Inflammatory macrophage treated with lipopolysaccharide for 4 hours (primary cell): ENCODE measurements at places on chromosomes 5 and 9.

GRCh38 chr5:60350794-60351193 lies 349.2 kb downstream of the DEPDC1B start:
- DNase-seq = no peak

DNA sequence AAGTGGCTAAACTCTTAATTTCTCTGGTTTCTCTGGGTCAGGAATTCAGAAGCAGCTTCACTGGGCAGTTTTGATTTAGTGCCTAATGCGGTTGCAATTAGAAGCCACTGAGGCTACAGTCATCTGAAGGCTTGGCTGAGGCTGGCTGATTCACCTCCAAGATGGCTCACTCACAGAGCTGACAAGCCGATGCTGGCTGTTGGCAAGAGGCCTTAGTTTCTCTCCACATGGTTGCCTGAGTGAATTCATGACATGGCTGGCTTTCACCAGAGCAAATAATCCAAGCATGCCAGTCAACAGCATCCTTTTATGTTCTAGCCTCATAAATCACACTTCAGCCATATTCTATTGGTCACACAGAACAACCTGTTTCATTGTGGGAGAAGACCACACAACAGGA lies 2.8 kb upstream of the CDK7 start:
- DNase-seq = no peak

GRCh38 chr9:107760469-107761242 lies 271.1 kb upstream of the KLF4 start:
- DNase-seq = peak; percentile 95

DNA sequence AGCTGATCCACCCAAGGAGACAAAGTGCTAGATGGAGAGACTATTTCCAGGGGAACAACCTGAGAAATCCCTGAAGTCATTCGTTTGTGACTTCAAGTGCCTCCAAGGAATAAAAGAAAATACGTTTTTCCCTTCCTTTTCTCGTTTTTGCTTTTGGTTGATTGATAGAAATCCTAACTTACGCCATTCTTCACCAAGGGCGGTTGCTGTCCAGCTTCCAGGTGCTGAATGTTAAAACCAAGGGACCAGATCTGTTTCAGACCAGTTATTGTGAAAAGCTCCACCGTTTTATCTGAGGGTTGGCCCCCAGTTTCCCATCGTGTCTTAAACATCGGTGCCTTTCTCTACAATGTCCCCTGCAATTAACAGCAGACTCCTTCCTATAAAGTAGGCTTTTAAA lies 600.7 kb upstream of the SGCD start:
- DNase-seq = no peak

GRCh38 chr9:127980060-127980705 lies 606 bp downstream of the EEIG1 start:
- DNase-seq = no peak

DNA sequence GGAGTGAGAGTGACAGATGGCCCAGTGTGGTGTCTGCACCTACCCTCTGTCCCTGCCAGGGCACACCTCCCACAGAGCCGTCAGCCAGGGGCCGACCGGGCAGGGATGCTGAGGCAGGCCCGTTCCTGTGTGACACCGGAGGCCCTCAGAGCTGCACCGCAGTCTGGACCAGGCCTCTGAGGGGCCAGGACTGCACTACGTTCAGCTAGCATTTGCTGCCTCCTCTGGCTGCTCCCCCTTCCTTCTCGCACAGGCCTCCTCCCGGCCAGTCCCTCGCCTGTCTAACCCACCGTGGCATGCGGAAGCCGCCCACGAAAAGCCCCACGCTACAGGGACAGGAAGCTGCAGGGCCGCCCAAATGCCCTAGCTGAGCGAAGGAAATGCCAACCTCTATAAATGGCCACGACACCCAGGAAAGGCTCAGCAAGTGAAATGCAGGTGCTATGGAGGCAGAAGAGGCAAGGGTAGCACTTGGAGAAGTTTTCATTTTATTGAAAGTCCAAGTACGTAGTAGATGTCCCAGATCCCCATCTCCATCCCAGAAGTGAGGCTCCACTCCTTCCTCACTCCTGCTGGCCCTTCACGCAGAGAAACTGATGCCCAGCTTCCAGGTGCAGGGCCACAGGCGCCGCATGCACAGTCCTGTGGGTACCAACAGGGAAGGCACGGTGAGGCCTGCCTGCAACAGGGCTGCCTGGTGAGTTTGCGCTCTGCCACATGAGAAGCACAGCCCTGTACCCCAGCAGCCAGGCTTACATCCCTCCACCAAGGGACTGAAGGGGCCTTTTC lies 38.7 kb downstream of the MAPK9 start:
- DNase-seq = no peak

DNA sequence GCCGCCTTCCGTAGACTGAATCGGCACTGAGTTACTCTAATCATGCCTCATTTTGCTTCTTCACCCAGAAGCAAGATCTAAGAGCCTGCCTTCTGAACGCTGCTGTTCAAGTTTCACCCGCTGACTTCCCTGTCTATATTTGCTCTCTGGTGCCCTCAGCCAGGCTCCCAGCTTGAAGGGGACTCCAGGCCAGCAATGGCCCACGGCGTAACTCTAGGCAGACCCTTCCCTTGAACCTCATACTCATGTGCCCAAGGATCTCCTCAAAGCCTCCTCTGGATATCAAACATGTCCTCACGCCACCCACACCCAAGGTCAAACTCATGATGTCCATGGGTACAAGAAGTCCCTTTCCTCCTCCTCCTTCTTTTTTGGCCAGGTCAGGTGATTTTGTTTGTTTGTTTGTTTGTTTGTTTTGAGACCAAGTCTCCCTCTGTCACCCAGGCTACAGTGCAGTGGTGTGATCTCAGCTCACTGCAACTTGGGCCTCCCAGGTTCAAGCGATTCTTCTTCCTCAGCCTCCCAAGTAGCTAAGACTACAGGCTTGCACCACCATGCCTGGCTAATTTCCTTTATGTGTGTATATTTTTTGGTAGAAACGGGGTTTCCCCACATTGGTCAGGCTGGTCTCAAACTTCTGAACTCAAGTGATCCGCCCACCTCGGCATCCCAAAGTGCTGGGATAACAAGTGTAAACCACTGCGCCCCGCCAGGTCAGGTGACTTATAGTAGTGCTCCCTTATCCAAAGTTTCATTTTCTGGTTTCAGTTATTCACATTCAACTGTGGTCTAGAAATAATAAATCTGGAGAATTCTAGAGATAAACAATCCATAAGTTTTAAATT lies 239.0 kb downstream of the SYK start:
- peak; percentile 22 for DNase-seq

DNA sequence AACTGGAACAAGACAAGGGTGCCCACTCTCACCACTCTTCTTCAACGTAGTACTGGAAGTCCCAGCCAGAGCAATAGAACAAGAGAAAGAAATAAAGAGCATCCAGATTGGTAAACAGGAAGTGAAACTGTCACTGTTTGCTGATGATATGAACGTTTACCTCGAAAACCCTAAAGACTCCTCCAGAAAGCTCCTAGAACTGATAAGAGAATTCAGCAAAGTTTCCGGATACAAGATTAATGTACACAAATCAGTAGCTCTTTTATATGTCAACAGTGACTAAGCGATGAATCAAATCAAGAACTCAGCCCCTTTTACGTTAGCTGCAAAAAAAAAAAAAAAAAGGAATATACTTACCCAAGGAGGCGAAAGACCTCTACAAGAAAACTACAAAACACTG lies 306.6 kb downstream of the PLK2 start:
- DNase-seq = no peak

DNA sequence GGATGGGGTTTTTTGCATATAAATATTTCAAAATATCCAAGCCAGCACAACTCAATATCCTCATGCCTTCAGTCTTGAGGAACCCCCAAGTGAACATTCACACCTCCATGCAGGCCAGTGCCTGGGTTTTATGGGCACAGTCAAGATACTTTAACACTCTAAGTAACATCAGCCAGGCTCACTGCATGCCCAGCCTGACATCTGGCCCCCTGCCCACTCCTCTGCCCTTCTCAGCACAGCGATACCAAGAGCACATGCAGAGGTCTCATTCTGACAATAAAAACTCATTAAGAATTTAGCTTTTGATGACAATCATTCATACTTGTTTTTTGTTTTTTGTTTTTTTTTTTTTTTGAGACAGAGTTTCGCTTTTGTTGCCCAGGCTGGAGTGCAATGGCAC lies 250.0 kb downstream of the CWC27 start:
- DNase-seq = no peak

DNA sequence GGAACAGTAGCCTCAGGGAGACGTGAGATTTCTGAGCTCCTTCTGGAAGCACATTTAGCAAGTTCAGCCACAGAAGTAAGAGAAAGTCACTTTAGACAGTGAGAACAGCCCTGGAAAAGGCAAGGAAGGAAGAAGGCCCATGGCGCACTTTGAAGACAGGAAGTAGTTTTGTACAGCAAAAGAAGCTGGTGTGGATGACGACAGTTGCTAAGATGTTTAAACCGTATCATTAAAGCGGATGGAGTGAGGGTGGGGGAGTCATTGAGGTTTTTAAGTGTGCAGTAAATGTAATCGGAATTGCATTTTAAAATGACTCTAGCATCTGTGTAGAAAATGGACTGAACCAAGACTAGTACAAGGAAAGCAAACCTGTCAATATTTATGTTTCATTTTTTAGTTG lies 15.3 kb upstream of the TRPM3 start:
- DNase-seq = no peak
